ENCODE measurements at places on chromosomes 5 and 9.

DNA sequence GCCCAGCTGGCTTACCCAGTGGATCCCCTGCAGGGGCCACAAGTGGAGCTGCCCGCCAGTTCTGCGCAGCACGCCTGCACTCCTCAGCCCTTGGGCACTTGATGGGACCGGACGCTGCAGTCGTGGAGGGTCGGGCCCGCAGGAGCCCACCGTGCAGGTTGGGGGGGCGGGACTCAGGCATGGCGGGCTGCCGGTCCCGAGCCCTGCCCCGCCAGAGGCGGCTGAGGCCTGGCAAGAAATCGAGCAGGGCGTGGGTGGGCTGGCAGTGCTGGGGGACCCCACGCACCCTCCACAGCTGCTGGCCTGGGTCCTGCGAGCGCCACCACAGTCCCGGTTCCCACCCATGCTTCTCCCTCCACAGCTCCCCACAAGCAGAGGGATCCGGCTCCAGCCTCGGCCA is 19.2 kb upstream of the BTNL3 start:
- DNase-seq: no peak

GRCh38 chr5:57412680-57413079 is 69.9 kb downstream of the ACTBL2 start:
- DNase-seq: no peak

DNA sequence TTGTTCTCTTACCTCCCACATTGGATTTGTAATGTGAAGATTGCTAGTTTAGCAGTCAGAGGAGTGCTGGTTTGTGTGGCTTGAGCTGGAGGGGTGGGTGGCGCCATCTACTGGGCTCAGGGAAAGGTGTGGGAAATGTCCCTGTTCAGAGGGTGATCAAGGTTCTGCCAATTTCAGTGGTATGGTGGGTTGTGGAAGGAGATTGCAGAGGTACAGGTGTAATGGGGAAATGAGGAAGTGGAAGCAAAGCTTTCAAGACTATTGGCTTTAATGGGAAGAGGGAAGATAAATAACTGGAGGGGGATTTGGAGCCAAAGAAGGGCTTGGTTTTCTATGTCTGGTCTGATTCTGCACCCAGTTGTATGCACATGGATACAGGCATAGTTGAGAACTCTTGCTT is 76.4 kb downstream of the OSMR start:
- DNase-seq: no peak

- DNase-seq: no peak
These were observed 811.6 kb downstream of the TLE4 start for GRCh38 chr9:80383331-80383730.

DNA sequence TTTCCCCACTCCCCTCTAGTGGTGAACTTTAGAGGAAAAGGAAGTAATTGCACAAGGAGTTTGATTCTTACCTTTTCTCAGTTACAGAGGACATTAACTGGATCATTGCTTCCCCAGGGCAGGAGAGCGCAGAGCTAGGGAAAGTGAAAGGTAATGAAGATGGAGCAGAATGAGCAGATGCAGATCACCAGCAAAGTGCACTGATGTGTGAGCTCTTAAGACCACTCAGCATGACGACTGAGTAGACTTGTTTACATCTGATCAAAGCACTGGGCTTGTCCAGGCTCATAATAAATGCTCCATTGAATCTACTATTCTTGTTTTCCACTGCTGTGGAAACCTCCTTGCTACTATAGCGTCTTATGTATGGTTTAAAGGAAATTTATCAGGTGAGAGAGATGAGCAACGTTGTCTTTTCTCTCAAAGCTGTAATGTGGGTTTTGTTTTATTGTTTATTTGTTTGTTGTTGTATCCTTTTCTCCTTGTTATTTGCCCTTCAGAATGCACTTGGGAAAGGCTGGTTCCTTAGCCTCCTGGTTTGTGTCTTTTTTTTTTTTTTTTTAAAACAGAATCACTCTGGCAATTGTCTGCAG is 25.3 kb downstream of the SLC22A5 start:
- no peak for DNase-seq

DNA sequence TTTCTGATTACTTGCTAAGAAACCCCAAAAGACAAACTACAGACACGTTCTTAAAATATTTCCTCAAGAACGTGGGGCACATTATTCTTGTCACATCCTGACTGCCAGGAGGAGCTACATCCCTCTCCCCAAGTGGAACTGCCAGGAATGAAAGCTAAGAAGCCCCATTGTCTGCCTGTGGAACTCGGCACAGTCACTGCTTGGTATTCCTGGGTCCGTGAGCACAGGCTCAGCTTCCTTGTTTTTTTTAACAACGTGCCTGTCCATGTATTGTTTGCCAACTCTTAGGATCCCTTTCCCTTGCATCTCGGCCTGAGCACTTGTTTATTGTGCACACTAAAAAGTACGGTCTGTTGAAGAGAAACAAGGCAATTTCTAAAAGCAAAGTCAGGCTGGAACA is 47.0 kb upstream of the SELENOP start:
- no peak for DNase-seq

DNA sequence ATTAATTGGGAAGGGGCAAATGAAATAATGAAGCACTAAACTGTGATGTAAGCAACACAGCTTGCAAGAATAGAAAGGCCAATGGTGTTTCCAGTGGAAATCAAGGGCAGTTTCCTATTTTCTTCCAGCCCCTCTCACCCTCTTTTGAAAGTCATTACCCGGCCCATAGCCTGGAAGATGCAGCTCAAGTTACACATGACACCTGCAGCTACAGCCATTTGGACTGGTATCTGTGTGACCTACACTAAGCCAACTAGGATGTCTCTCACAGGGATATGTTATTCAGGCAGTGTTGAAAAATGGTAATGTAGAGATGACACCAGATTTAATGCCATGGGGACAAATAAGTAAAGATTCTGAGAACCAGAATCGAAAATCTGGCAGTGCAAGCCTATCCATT is 439.4 kb upstream of the ZNF462 start:
- DNase-seq: no peak

GRCh38 chr5:159412284-159413046 is 82.2 kb upstream of the IL12B start:
- no peak for DNase-seq

DNA sequence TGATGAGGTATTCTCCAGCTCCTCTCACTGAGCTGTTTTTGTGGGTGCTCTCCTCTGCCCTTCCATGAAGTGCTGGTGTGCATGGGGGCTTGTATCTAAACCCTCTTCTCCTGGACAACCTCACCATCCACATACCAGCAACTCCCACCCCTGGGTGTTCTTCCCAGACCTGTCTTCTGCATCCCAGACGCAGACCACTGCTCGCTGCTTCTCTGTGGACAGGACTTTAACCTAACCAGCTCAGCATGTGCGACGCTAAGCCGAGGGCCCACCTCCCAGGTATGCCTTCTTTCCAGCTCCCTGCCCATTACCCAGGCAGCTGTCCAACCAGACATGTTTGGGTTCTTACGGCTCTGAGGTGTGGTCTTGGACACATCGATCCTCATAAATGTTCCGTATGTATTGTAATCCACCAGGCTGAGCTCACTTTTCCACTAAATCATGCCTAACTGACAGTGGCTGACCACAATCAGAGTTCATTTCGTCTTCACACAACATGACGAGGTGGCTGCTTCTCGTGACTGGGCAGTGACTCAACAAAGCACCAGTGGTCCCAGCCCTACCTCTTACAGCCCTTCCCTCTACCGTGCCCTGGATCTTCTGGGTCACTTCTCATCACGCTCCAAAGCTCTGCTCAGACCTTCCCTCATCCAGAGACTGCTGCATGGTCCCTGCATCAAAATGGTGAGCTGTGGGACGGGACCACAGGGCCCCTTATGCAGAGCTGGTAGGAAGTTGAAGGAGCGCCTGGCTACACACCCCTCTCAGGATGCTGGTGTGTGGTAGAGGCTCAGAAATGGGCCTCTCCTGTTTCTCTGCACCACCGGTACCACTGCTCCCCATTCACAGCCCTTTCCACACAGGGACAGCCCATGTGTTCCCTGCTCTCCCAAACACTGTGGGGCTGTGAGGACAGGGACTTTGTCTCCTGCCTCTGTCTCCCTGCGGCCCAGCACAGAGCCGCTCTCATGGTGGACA is 9.6 kb upstream of the PTGES2 start:
- DNase-seq: no peak

DNA sequence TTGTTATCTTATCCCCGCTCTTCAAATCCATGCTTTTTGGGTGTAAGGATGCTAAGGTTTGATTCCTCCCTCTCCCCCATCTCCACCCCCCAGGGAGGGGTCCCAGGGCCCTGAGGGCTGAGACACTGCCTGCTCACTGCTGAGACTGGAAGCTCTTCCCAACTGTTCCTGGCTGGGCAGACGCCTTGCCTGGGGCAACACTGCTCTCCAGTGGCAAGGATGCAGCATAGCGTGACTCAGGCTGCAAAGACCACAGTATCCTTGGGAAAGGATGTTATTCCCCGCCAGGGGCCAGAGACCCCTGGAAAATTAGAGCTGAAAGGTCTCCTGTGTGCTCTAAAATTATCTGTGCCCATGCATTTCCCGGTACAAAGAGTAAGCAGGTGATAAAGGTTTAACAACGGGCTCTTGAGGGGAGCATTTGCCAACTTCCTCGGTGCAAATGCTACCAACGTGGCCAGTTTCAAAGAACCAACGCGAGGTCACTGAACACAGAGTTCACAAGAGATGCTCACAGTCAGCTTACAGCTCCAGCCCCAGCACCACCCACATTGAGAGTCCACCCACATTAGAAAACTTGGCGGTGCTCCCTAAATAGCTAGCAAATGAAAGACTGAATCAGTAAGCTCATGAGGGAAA is 271.9 kb downstream of the NSG2 start:
- DNase-seq: no peak

DNA sequence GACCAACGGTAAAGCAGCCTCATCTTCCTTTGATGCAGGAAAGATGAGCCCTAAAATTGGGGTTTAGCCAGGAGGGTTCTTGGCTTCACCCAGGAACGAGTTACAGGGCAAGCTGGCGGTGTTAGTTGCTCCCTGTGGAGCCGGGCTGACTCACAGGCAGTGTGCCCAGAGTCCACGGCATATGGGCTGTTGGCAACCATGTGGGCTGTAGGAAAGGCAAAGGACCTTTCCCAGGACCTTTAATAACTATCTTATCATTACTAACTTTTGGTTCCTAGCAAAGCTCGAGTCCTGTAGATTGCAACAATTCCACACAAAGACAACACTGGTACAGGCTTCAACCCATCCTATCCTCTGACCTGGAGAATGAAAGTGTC is 29.8 kb upstream of the CLPTM1L start:
- no peak for DNase-seq

GRCh38 chr9:133165452-133165730 is 1.7 kb upstream of the GBGT1 start:
- no peak for DNase-seq

GRCh38 chr5:132406144-132406783 is 36.8 kb downstream of the SLC22A5 start:
- no peak for DNase-seq

- no peak for DNase-seq
These were observed 293.4 kb downstream of the EDIL3 start for GRCh38 chr5:84091127-84091799.

- no peak for DNase-seq
These were observed 131.1 kb downstream of the OLFM1 start for GRCh38 chr9:135218331-135219225.

DNA sequence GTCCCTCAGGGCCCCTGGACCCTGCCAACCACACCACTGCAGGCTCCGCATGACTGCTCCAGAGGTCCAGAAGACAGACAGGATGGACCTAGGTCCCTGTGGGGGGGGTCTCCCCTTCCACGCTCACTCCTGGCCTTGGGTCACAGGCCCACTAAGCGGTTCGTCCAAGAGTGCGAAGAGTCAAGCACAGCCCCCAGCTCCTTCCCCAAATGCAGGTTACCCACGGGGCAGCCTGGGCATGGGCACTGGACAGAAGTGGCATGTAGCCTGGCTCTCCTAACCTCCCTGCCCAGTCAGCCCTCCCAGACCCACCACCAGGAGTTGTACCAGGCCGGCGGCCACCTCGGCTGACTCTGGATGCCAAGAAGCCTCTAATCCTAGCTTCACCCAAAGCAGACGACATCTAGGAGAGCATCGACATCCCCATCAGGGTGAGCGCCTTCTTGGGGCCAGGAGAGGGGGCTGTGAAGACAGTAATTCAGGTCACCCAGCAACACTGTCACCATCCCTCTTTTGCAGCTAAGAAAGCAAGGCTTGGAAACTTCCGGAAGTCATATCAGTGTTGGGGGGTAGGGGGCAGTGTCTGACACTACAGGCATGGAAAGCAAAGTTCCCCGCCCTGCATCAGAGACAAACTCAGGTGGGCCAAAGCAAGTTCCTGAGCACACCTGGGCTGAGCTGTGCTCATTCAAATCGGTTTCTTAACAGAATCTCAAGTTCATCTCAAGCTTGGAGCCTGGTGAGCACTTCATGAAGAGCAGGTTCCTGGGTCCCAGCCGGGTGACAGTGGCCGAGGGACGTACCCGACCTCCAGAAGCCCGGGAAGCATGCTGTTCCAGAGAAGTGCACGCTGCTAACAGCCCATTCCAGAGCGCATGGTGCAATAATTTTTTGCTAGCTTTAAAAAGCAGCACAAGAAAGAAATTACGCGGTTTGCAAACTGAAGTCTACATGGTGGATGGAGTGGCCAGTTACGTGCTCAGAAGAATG is 68.7 kb downstream of the SEMA4D start:
- no peak for DNase-seq

GRCh38 chr5:79697222-79698170 is 7.9 kb downstream of the CMYA5 start:
- no peak for DNase-seq

- no peak for DNase-seq
These were observed 294.6 kb downstream of the SEC61B start for GRCh38 chr9:99516657-99517049.

- no peak for DNase-seq
These were observed 81.9 kb downstream of the GPR21 start for GRCh38 chr9:123115146-123115913.
